SW 1271 (cell line): ENCODE measurements at places on chromosomes 16 and 17.

DNA sequence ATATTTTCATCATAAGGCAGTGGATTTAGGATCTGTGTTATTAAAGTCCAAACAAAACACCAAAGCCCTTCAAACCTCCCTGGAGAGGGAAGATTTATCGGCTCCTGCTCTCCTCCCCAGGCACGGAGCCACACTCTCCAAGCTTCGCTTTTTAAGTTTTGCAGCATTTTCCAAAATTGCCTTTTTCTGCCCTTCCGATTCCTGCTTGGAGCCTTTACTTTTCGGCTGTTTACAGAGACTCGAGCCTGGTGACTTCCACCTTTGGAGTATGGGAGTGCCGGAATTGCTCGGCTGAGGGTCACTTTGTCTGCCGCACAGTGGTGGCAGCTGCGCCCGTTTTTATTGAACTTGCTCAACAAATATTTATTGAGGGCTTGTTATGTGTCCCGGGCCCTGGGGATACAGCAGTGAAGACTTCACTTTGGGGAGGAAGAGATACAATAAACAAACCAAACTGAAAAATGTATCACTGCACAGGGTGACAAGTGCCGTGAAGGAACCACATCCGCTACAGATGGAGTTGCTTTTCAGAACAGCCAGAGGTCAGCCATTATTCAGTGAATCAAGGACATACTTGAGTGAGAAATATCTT lies 185.5 kb downstream of the NTN1 start:
- no peak for DNase-seq

DNA sequence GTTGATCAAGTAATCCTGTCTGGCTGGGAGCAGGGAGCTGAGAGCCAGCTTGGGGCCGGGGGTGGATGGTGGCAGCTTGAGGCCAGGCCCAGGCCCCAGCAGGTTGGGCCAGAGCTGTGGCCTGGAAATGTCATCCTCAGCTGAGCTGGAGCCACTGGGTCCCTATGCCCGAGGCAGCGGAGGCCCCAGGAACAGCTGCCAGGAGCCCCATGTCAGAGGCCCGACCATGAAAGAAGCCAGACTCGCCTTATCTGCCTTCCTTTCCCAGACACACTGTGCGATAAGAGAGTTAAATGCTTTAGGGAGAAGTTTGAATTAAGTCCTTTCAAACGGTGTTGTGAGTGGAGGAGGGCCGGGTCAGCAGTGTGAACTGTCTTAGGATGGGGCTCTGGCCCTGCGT lies 3.5 kb downstream of the SMTNL2 start:
- DNase-seq = no peak

GRCh38 chr17:28684963-28685362 lies 23.0 kb downstream of the SUPT6H start:
- DNase-seq = peak; percentile 21

DNA sequence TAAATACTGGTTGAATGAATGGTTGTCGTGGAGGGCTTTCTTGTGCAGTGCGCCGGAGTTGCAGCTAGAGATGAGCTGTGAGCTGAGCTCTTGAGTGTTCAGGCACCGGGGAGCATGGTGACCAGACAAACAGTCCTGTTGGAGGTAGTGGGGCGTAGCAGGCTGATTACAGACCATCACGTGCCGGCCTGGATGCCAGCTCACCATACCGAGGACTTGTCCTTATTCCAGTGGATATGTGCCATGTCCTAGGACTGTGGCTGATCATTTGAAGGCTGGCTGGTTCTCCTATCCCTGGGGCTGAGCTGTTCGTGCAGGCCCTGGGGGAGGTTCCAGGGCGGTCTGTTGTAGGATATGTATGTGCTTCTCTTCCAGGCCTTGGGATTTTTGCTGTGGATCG lies 60.0 kb downstream of the ABCC1 start:
- no peak for DNase-seq

GRCh38 chr17:48577946-48578615 lies at the start of gene HOXB4:
HOXB4 (minus strand) TSS chr17:48578350; CDS start chr17:48578319, 31 bp downstream.
- DNase-seq = peak; percentile 39

DNA sequence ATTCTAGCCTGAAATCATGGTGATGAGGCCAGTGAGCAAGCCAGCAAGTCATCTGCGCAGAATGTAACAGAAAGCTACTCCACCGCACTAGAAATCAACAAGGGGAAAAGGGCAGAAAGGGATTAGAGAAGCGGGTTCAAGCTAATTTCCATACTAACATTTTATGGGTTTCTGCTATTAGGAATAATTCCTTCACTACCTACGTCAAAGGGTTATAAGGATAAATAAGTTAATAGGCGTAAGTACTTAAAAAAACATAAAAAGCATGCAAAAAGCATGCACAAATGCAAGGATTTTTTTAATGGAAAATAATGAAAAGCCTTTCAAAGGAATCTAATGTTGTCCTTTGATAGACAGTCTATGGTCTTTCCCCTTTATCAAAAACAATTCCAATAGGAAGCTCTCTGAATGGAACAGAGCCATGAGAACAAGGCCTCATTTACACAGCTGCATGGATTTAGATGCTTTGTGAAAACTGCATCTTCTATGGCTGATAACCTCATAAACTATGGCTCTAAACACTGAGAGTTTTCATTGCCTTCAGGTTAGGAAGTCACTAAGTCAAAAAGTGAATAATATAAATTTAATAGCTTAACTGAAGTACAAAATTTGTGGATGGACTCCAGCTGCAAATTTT lies 5.6 kb downstream of the EMC8 start:
- DNase-seq = no peak

- DNase-seq = no peak
Observed at GRCh38 chr17:32903774-32904673, 23.9 kb upstream of the TMEM98 start.

DNA sequence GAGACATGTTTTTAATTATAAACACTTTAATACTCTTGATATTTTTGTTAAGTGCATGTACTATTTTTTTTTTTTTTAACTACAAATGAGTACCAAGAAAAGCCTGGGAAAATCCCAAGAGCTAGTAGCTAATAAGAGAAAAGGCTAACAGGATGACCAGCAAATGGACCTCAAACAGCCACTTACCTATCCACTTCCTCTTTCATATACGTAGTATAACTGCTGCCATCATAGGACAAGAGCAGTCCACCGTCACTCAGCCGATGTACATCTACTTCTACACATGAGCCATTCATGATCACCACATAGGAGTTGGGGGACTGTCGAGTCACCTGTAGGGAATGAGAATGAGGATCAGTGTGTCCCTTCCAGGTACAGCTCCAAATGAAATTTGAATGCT lies 128.0 kb upstream of the C17orf78 start:
- DNase-seq = no peak

DNA sequence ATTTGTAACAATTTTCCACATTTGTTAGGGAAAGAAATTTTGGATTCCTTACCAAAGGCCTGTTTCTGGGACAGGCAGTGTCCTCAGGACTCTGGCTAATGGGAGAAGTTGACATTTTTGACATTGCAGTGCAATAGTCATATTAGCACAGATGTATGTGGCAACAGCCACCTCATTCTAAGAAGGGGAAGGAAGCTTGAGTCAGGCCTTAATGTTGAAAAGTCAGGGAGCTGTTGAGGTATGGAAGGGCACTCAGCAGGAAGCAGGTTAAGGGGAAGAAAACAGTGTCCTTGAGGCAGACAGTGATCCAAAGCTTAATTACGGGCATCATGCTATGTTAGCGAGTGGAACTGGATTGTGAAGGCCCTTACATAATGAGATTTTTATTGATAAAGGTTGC lies 20.9 kb downstream of the AKTIP start:
- no peak for DNase-seq

- DNase-seq = no peak
Observed at GRCh38 chr16:20711277-20711911, 13.9 kb upstream of the ACSM1 start.

GRCh38 chr17:6048486-6048885 lies 21.7 kb upstream of the WSCD1 start:
- no peak for DNase-seq

DNA sequence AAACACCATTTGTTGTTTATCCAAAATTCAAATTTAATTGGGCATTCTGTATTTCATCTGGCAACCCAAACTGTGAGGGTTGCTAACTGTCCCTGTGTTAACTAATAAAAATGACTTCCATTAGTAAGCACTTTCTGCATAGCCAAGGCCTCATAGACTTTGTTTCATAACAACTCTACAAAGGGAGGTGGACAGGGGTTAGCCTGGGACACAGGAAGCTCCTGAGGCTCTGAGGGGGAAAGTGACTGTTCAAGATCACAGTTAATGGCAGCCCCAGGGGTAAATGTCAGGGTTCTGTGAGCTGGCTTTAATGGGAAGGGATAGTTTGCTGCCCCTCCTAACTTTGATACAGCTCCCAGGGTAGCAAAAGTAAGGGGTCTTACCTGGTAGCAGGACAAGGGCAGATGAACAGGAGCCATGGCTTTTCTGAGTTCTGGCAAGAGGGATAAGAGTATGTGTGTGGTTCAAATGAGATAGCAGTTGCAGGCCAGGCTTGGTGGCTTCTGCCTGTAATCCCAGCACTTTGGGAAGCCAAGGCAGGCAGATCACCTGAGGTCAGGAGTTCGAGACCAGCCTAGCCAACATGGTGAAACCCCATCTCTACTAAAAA lies 2.2 kb downstream of the HEATR9 start:
- DNase-seq = no peak

GRCh38 chr17:67246403-67246652 lies 1.3 kb upstream of the HELZ start:
- no peak for DNase-seq

GRCh38 chr16:6484935-6485334 lies 847.7 kb upstream of the RBFOX1 start:
- no peak for DNase-seq

DNA sequence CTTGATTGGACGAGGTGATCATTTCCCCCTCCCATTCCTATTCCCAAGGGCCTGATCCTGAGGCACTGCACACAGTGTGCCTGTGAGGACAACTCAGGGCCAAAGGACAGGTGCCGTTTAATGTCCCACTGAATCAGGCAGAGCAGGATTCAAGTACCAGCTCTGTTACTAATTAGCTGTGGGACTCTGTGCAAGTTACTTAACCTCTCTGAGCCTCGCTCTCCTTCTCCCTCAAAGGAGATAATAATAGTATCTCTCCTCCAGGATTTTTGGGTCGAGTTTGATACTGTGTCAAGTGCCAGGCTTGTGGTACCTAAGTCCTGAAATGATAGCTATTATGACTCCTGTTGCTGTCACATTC lies 86.8 kb upstream of the NKD1 start:
- DNase-seq = no peak

DNA sequence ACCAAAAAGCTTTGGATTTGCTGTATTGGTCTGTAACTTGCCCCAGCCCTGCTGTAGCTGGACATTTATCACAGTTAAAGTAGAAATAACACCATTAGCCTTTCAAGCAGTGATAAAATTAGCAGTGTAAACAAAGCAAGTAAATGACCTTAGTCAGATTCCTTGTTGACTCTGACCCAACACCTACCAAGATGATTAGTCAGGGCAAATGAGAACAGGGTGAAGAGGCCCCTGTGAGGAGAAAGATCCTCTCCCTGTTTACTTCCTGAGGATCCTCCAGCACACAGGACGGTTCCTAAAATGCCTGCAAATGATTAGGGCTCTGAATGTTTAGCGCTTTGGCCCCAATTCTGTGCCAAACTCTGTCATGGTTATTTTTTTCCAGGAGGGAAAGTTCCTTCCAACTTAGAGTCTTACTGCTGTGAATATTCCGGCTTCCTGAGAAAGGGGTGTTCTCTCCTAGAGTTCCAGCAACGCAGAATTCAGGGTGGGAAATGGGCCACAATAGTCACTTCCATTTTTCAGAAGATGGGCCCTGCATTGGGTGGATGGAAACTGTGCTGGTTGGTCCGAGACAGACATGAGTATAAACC lies 259.0 kb upstream of the MYOCD start:
- DNase-seq = no peak

- DNase-seq = no peak
Observed at GRCh38 chr17:7435676-7436555, 681 bp downstream of the TMEM102 start.

- no peak for DNase-seq
Observed at GRCh38 chr17:40862985-40863733, 3.9 kb downstream of the KRT12 start.

- no peak for DNase-seq
Observed at GRCh38 chr17:32824334-32824733, 52.6 kb downstream of the MYO1D start.

GRCh38 chr16:65770752-65771151 lies 595.7 kb upstream of the CDH5 start:
- no peak for DNase-seq

DNA sequence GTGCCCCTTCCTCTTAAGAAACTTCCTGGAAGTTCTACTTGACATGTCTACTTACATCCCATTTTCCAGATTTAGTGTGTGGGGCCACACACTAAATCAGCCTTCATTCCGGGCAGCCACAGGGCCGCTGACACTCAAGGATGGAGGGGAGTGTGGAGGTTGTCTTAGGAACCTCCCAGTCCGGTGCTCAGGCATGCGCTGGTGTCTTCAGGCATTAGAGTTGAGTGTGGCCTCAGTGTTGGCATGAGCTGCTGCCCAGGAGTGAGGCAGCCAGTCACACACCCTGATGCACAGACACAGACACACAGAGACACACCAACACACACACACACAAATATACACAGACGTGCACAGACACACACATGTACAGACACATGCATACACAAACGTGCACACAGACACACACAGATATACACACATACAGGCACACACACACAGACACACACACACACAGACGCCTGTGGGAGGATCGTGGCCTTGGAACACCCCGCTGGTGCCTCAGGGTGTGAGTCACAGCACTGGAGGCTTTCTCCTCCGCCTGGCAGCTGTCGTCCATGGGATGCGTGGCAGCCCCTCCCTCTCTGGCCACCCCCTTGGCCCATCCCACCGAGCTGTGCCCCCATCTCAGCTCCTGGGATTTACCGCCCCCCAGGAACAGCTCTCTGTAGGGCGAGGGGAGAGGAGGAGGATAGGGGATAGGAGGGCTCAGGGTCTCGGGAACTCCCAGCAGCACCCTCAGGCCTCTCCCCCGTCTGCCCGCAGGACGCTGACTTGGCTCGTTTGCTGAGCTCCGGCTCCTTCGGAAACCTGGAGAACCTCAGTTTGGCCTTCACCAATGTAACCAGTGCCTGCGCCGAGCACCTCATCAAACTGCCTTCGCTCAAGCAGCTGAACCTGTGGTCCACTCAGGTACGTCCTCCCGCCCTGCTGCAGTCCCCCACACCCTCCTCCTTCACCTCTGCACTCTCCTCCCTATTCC lies 75.6 kb upstream of the PLCG2 start:
- peak; percentile 14 for DNase-seq

- no peak for DNase-seq
Observed at GRCh38 chr17:78474614-78475146, 96.2 kb downstream of the PGS1 start.

DNA sequence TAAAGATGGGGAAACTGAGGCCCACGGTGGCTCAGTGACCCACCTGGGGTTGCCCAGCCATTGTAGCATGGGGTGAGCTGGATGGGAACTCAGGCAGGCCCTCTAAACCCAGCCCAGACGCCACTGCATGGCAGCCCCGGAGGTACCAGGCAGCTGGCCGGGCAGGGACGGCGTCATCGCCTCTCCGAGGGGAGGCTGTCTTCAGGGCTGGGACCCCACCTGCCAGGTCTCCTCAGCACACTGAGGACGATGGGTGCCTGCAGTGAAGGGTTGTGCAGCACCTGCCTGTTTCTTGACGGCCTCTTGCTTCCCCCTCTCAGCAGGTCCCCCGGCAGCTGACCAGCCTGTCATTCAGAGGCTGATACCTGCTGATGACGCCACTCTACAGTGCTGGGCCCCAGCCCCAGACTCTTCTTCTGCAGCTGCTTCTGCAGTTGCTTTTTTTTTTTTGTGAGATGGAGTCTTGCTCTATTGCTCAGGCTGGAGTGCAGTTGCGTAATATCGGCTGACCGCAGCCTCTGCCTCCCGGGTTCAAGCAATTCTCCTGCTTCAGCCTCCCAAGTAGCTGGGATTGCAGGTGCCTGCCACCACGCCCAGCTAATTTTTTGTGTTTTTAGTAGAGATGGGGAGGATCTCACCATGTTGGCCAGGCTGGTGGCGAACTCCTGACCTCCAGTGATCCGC lies 24.7 kb downstream of the RNF213 start:
- DNase-seq = no peak
